ENCODE measurements at places on chromosomes 5 and 9. TPM values are rescaled to one million over a fixed set of nuclear protein-coding genes. Genes with fewer than 3 reads are reported as not detected.

The WNK2 gene
- total RNA-seq = 10.5 TPM

The NKD2 gene
- total RNA-seq = 0.53 TPM

The INSYN2B gene
- not detected for total RNA-seq

The CRB2 gene
- total RNA-seq = 0.14 TPM

The AGXT2 gene
- not detected for total RNA-seq

The CNTRL gene
- total RNA-seq = 14.4 TPM

The GKAP1 gene
- 6.1 TPM for total RNA-seq

The FOXD4L6 gene
- total RNA-seq = not detected

The GABRB2 gene
- total RNA-seq = not detected

The LVRN gene
- 0.09 TPM for total RNA-seq

The TAL2 gene
- total RNA-seq = not detected

The LECT2 gene
- total RNA-seq = not detected

The PCDHA13 gene
- total RNA-seq = 0.04 TPM

The SLC34A3 gene
- total RNA-seq = 0.38 TPM

The CAMK2A gene
- not detected for total RNA-seq

The RASGRF2 gene
- total RNA-seq = 23.6 TPM

All from HepG2 (cell line).